CD8-positive, alpha-beta memory T cell (primary cell): ENCODE measurements at places on chromosomes 16 and 17.

DNA sequence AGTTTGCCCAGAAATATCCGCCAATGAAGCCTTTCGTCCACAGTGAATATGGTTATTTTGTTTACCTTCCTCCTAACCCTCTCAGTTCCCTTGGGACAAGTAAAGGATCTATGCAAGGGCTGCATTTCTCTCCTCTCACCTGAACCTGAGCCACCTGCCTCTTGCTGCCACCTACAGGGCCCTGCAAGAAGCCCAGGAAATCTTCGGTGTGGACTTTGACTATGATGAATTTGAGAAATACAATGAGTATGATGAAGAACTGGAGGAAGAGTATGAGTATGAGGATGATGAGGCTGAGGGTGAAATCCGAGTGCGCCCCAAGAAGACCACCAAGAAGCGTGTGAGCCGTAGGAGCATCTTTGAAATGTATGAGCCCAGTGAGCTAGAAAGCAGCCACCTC, 14.0 kb downstream of the SUPT6H start:
- no peak for DNase-seq

- no peak for DNase-seq
These were observed 893 bp downstream of the GINS2 start for GRCh38 chr16:85687651-85688471.

DNA sequence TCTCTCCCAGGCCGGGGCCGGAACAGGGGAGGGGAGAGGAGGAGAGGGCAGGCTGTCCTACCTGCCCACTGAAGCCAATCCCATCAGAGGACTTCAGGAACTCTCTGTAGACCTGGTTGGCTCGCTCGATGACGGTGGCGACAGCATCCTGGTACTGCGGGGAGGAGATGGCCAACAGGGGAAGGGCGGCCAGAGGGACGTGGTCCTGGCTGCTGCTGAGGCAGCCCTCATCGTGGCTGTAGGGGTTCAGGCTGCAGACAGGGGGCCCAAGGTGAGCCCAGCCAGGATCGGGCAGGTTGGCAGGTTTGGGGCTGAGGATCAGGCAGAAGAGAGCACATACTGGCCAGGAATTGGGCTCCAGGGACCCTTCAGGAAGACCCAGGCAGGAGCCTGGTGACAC, 34.2 kb downstream of the PIMREG start:
- DNase-seq, result no peak

- DNase-seq, result peak; percentile 60
These were observed 48.5 kb upstream of the HELZ start for GRCh38 chr17:67293251-67294203.

DNA sequence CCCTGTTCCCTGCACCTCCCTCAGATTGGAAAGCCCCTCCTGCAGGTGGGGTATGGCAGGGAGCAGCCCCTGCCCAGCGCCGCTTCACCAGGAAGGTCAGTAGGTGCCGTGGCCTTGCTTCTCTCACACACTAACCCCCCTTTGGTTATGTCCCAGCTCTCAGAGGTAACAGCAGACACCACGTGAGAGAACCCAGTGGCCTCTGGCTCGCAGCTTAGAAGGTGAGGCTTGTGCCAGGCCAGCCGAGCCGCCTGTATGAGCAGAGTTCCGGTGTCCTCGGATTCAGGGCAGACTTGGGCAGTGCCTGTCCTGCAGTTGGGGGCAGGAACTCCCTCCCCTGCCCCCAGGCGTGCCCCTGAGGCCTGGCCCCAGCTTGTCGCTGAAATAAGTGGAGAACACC, 47.1 kb downstream of the PRMT7 start:
- DNase-seq, result no peak

DNA sequence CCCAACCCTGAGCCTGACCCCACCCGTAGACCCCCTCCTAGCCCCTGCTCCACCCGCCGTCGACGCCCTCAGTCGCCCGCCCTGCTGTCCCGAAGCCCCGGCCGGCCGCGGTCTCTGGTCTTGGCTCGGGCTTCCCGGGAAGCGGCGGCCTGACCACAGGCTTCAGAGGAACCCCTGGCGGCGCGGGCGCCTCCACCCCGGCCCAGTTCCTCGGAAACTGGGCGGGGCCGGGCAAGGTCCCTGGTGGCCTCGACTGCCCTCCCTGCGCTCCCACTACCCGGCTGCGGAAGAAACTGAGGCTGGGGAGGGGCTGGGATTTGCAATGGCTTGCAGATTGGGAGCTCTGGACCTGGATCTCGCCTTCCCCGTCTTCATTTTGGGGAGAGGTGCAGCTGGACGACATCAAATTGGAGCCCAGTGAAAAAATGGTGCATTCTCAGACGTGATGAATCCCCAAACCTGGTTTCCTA, 692 bp upstream of the SOCS1 start:
- DNase-seq, result no peak

- no peak for DNase-seq
These were observed 28.7 kb downstream of the GOSR1 start for GRCh38 chr17:30505868-30506417.

GRCh38 chr17:7590743-7591142, 849 bp upstream of the SOX15 start:
- DNase-seq, result no peak

DNA sequence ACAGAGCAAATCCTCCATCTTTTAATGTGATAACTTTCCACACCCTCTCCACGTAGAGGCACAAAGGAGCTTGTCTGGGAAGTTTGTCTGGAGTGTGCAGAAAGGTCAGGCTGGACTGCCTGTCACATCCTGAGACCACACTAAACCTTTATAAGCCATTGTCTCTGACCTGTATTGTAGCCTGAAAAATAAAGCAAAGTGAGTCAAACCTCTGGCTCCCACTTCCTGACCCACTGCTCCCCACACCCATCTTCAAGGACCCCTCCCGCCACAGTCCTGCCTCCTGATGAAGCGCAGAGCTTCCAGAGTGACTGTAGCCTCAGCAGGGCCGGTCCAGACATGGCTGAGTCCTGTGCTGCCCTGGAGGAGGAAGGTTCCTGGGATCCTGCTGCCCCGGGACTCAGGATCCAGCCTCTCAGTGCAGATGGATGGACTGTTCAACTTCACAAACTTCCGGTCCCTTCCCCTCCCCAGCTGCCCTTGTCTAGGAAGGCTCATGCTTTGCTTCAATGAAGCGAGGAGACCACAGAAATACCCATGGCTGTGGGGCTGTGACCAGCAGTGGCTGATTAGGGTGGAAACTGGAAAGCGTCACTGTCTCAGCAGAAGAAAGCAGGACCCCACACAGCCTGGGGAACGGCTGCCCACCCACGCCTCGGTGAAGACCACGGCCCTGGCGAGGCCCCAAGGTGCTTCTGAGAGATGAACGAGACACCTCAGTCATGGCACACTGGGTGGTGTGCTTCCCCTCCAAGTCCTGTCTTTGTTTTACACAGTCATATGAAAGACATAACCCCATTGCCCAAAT, 30.9 kb upstream of the CLEC18B start:
- DNase-seq, result no peak

DNA sequence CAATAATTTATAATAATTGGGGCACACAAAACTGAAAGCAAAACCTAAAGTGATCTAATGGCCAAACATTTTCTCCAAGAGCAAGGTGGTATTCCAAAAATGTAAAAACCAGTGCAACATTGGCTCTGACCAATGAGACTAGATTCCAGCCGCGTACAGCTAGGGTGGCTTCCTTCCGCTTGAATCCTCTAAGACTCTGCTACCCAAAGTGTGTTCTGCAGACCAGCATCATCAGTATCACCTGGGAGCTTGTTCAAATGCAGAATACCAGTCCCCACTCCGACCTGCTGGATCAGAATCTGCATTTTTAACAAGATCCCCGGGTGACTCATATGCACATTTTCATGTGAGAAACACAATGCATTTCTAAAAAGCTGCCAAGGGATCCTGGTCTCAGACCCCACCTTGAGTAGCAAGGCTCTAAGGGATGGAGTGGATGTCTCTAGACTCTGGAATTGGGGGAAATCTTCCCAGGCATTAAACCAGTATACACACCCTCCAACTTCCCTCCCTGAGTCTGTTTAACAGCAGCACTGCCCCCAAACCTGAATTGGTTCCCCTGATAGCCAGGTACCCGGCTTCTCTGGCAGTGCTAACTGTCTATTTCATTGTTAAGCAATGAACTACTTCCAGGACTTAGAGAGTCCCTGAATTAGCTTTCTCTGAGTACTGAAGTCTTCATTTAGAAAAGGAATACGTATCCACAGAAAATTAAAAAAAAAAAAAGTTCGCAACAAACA, 118.2 kb downstream of the HS3ST2 start:
- no peak for DNase-seq

GRCh38 chr16:75413951-75414350, 19.4 kb downstream of the CFDP1 start:
- no peak for DNase-seq

DNA sequence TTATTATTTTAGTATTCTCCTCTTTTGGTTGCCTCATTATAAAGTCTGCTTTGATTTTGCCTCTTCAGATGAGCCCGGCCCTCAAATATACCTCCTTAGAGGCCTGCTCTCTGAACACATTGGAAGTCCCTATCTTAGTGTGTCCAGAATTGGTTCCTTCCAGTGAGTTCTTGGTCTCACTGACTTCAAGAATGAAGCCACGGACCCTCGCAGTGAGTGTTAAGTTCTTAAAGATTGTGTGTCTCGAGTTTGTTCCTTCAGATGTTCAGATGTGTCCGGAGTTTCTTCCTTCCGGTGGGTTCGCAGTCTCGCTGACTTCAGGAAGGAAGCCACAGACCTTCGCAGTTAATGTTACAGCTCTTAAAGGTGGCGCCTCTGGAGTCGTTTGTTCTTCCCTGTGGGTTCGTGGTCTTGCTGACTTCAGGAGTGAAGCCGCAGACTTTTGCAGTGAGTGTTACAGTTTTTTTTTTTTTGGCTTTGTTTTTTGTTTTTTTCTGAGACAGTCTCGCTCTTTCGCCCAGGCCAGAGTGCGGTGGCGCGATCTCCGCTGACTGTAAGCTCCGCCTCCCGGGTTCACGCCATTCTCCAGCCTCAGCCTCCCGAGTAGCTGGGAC, 45.8 kb upstream of the NOS2 start:
- peak; percentile 46 for DNase-seq

DNA sequence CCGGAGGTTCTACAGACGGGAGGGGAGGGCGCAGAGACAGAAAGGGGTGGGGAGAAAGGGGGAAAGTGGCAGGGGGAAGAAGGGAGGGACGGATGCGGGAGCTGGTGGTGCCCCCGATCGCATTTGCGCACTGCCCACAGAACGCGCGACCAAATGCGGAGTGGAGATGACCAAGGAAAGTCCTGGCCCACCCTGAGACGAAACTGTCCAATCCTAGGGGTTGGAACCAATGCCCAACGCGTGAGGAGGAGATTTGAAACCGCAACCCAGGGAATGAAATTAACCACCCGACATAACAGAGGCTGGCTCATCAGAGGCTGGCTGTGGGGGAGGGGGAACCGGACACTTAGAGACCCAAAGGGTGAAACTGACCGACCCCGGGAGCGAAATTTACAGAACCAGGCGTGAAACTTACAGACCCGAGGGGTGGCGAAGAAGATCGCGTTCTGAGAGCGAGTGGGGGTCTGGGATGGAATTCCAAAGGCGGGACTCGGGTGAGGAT, 1.4 kb downstream of the HES7 start:
- no peak for DNase-seq

- DNase-seq, result no peak
These were observed 13.2 kb upstream of the SCNN1B start for GRCh38 chr16:23288726-23289512.

DNA sequence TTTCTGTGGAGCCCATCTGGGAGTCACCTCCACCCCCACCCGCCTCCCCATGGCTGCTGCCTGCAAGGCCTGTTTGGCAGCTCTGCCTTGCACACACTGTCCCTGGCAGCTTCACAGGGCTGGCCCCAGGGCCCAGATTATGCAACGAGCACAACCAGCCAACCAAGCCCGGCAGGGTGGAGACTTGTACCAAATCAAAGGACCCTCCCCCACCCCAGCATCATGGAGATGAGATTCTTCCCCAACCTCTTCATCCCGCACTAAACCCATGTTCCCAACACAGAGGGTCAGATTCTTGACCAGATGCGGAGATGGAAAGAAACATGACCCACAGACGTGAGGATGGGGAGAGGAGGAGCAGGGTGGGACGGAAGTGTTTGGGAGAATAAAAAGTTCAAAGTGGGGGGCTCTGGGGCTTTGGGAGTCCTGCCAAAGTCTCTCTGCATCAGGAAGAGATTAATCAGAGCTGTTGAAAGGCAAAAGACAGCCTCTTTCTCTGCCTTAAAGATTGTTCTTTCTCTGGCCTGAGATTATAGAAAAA, 3.8 kb downstream of the SMARCD2 start:
- no peak for DNase-seq

GRCh38 chr17:14871921-14872320, 393.2 kb downstream of the PMP22 start:
- no peak for DNase-seq

DNA sequence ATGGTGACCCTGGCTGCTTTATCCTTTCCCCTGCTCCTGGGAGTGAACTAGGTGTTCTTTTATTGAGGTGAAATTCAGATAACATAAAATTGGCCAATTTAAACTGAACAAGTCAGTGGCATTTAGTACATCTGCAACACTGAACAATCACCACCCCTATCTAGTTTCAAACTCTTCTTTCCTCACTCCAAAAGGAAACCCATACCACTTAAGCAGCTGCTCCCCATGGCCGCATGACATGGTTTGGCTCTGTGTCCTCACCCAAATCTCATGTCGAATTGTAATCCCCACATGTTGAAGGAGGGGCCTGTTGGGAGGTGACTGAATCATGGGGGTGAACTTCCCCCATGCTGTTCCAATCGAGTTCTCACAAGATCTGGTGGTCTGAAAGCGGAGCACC, 154.1 kb downstream of the STX8 start:
- no peak for DNase-seq
